IPS DF 6.9 (cell line): ENCODE measurements at places on chromosomes 5 and 9.

- DNase-seq, result no peak
These were observed 28.4 kb downstream of the ELP1 start for GRCh38 chr9:108905494-108905893.

- no peak for DNase-seq
These were observed 72.6 kb downstream of the VAV2 start for GRCh38 chr9:133919253-133920115.

DNA sequence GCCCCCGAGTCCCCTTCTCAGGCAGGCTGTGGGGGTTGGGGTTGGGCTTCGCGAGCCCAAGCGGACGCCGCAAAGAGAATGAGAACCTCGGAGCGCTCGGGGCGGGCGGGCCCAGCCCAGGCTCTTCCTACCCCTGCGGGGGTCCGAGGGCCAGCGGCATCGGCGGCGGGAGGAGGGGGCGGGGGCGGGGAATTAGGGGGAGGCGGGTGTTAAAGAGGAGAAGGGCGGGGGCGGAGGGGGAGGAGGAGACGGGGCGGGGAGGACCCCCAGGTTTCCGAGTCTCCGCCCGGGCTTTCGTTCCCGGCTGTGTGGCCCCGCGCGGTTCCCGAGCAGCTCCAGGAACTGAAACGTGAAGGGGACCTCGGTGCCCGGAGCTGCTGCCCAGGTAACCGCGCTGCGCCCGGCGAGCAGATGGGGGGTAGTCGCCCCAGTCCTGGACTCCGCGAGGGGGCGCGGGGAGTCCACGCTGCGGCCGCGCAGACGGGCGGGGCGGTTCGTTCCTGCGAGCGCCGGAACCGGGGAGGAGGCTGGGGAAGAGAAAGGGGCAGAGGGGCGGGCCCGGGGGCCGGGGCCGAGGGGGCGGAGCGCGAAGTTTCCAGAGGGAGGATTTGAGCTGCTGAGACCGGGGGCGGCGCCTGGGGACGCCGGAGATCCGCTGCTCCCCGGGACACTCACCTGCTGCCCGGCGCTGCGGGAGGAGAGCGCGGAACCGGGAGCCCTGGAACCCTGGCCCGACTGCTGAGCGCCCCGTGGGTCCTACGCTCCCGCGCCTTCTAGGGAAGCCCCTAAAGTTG lies 38.4 kb upstream of the PLEKHG4B start:
- peak; percentile 60 for DNase-seq

GRCh38 chr5:143230676-143230996 lies 172.8 kb downstream of the NR3C1 start:
- DNase-seq, result no peak

GRCh38 chr9:115985657-115986056 lies 167.9 kb upstream of the PAPPA start:
- DNase-seq, result no peak

- no peak for DNase-seq
These were observed 50.4 kb downstream of the DAB2IP start for GRCh38 chr9:121701736-121702261.

- no peak for DNase-seq
These were observed 329 bp downstream of the SYK start for GRCh38 chr9:90801973-90802322.

DNA sequence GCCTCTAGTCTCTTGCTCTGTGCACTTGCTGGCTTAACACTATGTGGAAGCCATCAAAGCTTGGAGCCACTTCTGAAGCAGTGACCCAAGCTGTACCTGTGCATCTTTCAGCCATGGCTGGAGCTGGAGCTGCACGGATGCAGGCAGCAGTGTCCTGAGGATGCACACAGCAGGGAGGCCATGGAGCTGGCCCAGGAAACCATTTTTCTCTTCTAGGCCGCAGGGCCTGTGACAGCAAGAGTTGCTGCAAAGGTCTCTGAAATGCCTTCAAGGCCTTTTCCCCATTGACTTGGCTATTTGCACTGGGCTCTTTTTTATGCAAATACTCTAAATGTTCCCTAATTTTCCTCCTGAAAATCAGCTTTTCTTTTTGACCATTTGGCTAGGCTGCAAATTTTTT lies 12.9 kb upstream of the ZNF484 start:
- no peak for DNase-seq

GRCh38 chr5:142360607-142361120 lies 35.8 kb upstream of the SPRY4 start:
- DNase-seq, result no peak

GRCh38 chr9:3909966-3910650 lies 384.3 kb upstream of the RFX3 start:
- DNase-seq, result no peak

DNA sequence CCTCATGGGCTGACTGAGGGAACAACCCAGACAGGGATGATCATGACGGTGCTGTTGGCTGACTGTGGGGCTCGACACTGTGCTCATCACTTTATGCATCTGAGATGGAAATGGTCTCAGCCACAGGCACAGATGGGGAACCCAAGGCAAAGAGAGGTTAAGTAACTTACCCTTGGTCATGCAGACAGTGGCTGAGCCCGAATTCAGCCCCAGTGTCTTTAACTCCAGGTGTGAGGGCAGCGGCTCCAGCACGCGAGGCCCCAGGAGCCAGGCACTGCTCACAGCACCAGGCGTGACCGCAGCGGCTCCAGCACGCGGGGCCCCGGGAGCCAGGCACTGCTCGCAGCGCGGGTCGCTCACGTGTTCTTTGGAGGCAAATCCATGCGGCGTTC lies 45.3 kb upstream of the FCN1 start:
- no peak for DNase-seq
